Cortex of kidney (tissue), 1 donor: ENCODE measurements at places on chromosomes 2 and 18.

DNA sequence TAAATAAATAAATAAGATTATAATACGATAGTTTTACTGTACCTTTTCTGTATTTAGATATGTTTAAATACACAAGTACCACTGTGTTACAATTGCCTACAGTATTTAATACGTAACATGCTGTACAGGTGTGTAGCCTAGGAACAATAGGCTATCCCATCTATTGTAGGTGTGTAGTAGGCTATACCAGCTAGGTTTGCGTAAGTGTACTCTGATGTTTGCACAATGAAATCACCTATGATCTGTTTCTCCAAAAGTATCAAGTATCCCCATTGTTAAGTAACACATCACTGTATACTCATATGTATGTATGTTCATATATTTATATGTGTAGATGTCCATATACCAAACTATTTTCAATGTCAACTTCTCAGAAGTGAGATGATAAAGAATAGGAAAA is 118.2 kb upstream of the RND3 start:
- no peak for DNase-seq

DNA sequence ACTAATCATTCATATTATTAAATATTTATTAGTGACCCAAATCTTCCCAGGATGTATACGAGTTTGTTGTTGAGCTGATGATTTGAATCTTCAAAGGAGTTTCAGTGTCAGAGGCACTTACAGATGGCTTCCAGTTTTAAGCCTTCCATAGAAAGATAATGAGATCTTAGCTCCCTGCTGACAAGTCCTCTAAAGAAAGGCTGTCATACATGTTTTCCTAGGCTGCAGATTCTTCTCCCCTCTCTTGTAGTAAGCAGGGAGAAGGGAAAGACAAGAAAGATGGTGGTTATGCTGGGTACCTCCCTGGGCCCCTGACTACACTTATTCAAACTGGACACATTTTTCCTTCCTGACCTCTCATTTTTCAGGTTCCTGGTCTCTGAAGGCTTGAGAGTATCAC is 8.1 kb upstream of the GAREM1 start:
- no peak for DNase-seq

DNA sequence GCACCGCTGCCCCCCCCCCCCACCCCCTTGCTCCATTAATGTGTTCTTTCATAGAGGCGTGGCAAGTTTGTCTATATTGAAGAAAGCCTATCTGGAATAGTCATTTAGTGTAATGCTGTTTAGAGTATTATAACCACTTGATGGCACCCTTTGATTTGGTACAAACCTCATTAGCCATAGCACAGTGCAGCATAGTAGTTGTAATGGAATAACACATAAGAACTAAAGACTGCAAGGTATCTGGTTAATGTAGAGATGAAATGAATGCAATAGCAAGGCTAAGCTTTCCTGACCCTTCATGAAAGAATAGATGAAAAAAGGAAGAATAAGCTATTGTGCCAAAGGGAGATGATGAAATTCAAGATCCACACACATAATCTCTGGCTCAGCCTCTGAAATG is 81.9 kb downstream of the EHBP1 start:
- DNase-seq, result no peak

GRCh38 chr2:221228214-221228769 is 343.8 kb downstream of the EPHA4 start:
- no peak for DNase-seq

DNA sequence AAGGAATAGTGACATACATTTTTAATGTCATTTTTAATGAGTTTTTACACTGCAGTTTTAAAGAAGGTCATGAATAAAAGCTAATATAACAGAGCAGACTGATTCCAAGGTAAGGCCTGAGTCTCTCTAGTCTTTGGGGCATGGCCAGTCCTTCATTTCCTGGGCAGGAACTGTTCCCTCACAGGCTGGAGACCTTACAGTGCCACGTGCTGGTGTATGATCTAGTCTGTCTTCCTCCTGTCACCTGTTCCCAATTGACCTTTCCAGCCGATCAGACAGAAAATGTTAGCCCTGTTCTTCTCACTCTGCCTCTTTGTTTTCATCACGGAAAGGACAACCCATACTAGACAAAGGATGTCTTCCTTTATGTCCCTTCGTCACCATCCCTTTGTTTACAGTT is 33.6 kb downstream of the ZCCHC2 start:
- DNase-seq, result no peak

GRCh38 chr2:138454761-138455160 is 46.8 kb upstream of the SPOPL start:
- DNase-seq, result no peak

DNA sequence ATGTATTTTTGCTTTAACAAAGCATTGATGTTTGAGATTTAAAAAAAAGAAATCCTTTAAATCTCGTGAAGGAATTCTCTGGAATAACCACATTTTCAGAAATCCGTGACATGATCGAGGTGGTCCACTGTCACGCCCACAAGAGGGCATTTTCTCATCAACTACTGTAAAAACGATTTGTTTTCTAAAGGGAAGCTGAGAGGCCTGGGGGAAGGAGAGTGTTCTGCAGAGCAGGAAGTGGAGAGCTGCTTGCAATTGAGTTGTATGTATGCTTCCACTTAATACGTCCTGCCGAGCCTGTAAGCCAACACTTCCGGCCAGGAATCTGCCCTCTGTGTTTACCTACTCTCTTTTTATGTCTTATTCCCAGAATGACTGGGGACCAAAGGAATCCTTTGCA is 19.4 kb downstream of the KLHL29 start:
- DNase-seq, result no peak

DNA sequence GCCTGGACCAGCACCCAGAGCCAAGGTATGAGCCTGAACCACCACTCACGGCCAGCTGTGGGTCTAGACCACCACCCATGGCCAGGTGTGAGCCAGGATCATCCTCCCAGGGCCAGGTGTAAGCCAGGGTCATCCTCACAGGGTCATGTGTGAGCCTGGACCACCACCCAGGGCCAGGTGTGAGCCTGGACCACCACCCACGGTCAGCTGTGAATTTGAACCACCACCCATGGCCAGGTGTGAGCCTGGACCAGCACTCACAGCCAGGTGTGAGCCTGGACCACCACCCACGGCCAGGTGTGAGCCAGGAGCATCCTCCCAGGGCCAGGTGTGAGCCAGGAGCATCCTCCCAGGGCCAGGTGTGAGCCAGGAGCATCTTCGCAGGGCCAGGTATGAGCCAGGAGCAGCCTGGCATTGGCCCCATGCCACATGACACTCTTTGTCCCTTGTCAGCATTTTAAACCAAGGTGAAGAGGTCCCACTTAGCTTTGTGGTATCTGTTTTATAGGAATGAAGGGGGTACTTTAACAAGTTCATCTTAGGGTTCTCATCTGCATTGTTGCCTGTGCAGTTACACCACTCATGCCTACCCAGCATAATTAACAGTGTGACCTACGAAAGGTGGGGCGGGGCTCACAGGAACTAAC is 71.2 kb downstream of the AGAP1 start:
- no peak for DNase-seq

GRCh38 chr2:31251018-31251417 is 17.1 kb downstream of the EHD3 start:
- no peak for DNase-seq

DNA sequence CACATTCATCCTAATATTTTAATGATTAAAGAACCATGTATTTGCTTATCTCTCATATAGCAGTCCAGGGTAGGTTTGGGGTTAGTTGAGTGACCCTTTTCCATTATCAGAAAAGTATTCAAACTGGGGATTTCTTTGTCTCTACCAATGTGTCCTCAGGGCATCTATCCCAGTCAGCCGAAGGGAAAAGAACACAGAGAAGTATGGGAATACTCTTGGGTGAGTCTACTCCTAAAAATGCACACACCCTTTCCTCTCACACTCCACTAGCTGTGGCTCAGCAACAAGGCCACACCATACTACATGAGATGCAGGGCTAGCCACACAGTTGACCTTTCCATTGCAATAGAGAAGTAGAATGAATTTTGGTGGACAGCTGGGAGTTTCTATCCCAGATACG is 114.3 kb downstream of the NXPH2 start:
- DNase-seq, result no peak

DNA sequence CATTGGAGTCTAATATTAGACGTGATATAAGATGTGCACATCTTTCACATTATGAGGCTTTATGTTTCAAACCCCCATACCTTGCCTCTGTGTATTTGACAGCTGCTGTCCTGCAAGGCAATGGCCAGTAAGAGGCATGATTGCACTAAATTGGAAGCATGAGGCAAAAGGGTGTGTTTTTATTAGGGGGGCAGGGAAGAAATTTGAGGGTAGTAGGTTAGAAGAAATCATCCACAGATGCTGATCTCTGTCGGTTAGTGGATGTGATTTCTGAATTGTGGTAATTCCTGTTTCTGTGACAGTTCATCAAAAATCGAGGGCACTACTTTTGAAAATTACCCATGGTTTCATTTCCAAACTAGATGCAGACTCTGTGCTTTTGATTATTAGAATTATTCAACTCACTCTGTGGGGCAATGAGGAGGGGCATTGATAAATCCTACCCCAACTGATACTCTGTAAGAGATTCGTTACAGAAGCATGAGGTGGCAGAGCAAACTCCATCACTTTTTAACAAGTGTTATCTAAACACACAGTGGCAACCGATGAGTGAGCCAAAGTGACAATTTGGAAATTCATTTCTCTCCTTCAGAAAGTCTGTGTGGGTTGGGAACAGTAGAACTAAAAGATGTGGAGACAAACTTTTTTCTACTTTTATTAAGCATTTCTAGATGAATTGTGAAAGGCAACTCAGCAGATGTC is 453.0 kb downstream of the ARHGAP15 start:
- DNase-seq, result no peak

GRCh38 chr2:59449274-59449673 is 1104.2 kb downstream of the BCL11A start:
- no peak for DNase-seq

- DNase-seq, result no peak
Observed at GRCh38 chr2:206970589-206971360, 31.5 kb downstream of the CPO start.

GRCh38 chr2:232327105-232328031 is 51.2 kb upstream of the ALPP start:
- no peak for DNase-seq

DNA sequence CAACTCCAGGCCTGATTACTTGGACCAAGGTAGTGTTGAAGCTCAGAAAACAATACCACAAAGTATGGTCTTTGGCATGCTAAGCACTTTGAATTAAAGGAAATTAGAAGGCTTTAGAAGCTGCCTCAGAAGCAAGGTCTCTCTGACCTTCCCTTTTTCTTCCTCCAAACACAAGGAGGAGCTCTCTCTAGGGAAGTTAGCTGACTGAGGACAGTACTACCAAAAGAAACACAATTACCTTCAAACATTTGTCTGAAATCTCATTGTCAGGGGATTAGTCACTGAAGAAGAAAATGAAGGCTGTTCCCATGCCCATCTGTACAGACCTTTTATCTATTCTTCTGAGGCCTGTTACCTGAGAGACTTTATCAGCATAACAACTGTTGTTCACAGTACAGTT is 279.3 kb downstream of the CDH20 start:
- no peak for DNase-seq

GRCh38 chr2:229610872-229611271 is 103.5 kb downstream of the DNER start:
- no peak for DNase-seq

DNA sequence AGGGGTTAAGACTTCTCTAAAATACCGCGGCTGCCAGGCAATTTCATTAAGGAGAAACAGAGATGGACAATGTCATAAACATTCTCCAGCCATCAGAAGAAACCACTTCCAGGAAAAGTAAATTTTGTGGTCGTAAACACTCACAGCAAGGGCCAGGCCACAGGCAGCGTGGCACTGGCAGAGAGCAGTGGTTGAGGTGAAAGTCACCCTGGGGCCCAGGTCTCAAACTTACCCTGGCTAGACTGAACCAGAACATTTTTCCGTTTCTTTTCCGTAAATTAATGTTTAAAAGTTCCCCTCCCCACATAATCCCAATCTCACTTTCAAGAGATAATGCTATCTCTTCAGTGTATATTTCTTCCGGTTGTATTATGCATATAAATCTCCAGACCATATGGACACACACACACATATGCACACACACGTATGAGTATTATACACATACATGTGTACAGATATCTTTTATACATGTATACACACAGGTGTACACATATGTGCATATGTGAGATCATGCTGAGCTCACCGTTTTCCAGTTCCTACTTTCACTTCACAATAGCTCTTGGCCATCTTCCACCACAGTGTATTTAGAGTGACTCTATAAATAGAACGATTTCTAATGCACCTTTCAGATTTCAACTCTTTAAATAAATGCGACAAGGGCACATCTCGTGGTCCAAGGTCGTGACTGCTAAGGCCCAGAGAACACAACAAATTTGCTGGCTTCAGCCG is 90.1 kb downstream of the MALT1 start:
- DNase-seq, result no peak

DNA sequence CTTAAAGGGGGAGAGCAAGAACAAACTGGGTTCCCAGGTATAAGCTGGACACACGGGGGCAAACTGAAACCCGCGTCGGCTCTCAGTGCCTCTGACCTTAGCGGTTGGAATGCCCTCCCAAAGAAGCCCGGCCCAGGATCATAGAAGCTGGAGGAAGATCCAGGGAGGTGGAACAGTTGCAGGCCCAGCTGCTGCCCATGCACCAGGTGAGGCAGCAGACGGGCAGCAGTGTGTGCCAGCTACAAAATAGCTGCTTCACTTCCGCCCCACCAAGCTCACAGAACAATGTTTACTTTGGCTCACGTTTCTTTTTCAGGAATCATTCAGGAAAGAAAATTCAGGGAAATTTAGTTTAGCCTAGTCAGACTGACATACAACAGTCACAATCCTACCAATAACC is 3.9 kb upstream of the ERMN start:
- no peak for DNase-seq

DNA sequence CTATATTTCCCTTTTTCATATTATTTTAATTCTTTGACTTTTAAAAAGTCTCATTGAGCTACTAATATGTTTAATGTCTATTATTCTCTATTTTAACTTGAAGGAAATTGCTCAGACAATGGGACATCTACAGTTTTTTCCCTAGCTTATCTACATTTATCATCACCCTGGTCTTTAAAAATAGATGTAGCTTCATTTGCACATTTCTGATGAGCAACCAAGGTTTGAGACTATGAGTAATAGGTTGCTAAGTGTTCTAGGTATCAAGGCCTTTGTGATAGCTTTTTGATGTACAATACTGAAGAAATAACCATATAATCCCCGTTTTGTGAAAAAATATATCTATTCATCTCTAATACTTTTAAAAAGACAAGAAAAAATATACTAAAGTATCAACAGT is 47.0 kb downstream of the STAT4 start:
- DNase-seq, result no peak

GRCh38 chr2:226639550-226639949 is 160.1 kb downstream of the IRS1 start:
- DNase-seq, result no peak
